Fibroblast of skin of right biceps (primary cell): ENCODE measurements at places on chromosomes 7 and 10.

DNA sequence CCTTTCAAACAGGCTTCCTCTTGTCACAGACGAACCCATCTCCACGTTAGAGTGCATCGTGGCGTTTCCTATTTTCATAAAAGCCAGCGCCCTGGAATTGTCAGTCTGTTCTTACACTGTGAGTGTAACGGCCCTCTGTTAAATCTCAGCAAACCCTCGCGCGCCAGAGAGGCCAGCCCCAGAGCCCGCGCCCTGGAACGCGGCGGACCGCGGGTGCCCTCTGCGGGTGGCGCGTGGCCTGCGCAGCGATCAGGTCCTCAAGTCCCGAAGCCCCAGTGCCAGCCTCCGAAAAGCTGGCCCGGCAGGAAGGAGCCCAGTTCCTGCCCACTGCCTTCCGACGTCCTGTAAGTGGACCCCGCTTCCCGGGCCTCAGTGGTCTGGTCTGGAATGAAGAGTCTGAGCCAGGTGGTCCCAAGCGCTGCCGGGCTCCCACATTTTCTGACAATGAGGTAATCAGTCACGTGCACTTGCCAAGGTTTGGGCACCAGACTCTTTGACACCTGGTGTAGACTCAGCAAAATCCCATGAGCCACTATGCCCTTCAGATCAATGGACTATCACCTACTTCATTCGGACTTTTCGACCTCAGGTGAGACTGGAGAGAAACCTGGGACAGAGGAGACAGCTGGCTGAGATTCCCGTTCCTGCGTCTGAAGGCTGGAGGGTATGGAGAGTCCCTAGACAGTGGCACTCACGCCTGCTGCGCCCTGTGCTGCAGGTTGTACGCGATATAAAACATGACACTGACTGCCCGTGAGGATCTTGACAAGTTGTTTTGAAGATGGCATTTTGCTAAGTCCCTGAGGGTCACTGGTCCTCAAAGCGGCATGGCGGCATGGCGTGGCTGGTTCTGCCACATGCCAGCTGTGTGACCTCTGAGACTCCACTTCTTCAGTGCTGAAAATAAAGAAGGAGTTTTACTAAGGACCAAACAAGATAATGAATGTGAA is 109.4 kb upstream of the LANCL2 start:
- DNase-seq, result peak; percentile 78

- no peak for DNase-seq
Observed at GRCh38 chr10:33804584-33804983, 470.1 kb upstream of the NRP1 start.

- no peak for DNase-seq
Observed at GRCh38 chr7:112022128-112022527, 184.1 kb downstream of the DOCK4 start.

DNA sequence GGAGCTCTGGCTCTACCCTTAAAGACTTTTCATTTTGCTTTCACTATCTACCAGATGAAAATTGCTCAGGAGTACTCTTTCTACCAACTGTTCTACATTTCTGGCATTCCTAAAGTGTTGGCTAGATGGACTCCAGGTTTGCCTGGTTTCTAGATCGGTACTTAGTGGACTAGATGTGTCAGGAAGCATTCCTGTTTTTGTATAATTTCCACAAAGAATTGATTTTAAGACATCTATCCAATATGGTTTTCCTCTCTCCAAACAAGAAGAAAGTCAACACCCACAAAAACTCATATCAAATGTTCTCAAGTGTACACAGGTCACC is 157.7 kb downstream of the CHRM2 start:
- DNase-seq, result no peak

- DNase-seq, result peak; percentile 64
Observed at GRCh38 chr7:84085147-84085546, 109.4 kb downstream of the SEMA3A start.

- no peak for DNase-seq
Observed at GRCh38 chr10:116526219-116526618, 19.5 kb upstream of the PNLIP start.

- DNase-seq, result no peak
Observed at GRCh38 chr10:124035928-124036558, 57.4 kb downstream of the CHST15 start.

DNA sequence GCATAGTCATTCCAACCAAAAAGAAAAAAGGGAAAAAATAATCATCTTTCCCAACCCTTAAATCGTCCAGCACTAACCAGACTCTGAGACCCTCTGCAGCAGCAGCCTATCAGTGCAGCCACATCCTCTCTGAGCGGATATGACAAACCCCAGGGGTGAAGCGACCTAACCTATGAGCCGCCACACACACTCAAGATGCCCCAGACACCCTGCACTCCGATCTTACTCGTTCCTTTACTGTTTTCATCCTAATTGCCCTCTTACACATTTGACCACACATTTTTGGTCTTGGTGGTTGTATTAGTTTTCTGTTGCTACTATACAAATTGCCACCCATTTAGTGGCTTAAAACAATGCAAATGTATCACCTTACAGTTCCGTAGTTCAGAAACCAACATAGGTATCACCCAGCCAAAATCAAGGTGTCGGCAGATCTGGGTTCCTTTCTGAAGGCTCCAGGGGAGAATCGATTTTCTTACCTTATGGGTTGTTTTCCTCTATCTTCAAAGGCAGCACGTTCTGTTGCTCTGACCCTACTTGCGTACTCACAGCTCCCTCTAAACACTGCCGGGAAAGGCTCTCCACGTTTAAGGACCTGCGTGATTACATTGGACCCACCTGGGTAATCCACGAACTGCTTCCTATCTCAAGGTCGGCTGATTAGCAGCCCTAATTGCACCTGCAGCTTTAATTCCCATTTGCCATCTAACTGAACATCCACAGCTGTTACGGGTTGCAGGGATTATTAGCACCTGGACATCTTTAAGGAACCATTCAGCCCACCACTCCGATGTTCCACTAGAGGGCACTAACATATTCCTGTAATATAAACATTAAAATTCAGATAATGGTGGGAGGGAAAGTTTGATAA is 37.3 kb upstream of the PRSS1 start:
- DNase-seq, result peak; percentile 9

DNA sequence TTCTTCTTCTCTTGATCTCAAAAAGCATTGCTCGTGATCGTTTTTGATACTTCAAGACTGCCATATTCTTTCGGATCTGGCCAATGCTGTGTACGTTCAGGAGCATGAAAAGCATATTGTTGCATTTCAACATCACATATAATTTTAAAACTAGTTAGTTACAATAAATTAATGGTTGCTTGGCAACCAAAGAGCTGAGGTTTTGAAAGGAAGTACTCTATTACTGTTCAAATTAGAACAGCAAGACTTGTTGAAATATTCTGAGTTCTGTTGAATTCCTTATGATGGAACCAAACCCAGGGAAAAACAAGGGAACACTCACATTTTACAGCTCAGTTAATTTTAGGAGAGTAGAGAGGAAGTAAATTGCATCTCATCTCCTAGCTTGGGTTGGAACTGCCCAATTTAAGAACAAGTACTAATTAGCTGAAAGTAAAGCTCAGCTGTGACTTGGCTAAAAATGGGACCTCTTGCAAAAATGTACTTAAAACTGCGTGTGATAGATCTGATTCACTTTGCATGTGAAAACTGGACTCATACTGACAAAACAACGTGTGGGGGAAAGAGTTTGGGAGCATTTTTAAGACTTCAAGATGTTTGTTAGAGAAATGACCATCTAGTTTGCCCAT is 21.2 kb downstream of the OR9A2 start:
- DNase-seq, result no peak

GRCh38 chr10:77252380-77253146 is 385.0 kb downstream of the KCNMA1 start:
- DNase-seq, result no peak

- peak; percentile 38 for DNase-seq
Observed at GRCh38 chr10:126935263-126935946, 30.2 kb downstream of the DOCK1 start.

- DNase-seq, result no peak
Observed at GRCh38 chr7:48971173-48971572, 46.8 kb downstream of the CDC14C start.

DNA sequence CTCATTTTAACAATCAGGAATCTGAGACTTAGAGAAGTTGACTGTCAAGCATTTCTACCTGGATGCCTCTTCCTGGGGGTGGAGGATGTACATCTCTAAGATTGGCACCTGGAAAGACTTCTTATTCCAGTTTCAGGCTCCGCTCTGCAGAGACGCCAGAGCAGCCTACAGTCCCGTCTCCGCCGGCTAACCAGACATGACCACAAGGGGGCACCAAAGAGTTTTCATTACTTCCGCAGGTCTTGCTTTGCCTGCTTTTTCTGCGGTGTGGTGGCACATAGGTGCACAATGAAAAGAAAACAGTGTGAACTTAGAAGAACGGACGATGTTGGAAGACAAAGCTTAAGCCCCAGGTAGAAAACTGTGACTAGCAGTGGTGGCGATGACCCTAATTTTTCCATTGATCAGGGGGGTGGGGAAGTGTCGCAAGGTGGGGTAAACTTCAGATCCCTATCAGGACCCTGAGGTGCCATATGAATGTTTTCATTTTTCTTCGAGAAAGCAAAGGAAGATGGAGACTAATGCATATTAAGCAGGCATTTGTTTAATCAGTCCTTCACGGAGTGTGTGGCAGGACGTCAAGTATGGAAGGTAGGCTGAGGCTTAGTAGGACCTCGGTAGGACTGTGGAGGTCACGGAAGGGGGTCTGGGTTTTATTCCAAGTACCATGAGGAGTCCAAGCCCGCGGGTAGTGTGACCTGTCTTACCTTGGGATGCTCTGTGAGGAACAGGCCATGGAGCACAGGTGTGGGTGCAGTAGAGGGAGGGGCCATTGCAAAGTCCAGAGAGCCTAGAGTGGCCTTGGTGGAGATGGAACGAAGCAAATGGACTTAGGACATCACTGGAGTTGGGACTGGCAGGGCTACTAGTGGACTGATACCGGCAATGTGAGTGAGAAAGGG is 60.1 kb upstream of the SORCS3 start:
- DNase-seq, result peak; percentile 72

DNA sequence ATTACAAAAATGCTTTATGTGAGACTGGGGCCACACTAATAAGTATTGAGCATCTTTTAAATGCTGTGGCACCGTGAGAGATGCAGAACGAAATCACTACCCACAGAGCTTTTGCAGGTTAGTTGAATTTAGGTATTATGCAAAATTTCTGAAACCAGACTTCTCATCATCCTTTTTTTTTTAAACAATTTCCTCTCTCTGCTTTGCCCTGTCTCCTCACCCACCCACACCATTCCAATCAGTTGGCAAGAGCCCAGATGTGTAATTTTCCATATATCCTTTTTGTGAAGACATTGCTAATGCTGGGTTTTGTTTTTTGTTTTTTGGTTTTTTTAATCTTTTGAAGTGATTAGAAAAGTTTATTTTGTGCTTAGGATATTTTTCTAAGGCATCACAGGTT is 1.1 kb downstream of the YAE1 start:
- peak; percentile 19 for DNase-seq

GRCh38 chr7:157977717-157978496 is 609.7 kb downstream of the PTPRN2 start:
- no peak for DNase-seq

- DNase-seq, result no peak
Observed at GRCh38 chr7:75617634-75618234, 121.0 kb downstream of the HIP1 start.

GRCh38 chr10:35306852-35307251 is 29.5 kb upstream of the CCNY start:
- DNase-seq, result peak; percentile 51

- no peak for DNase-seq
Observed at GRCh38 chr7:17126413-17127268, 171.8 kb upstream of the AHR start.

DNA sequence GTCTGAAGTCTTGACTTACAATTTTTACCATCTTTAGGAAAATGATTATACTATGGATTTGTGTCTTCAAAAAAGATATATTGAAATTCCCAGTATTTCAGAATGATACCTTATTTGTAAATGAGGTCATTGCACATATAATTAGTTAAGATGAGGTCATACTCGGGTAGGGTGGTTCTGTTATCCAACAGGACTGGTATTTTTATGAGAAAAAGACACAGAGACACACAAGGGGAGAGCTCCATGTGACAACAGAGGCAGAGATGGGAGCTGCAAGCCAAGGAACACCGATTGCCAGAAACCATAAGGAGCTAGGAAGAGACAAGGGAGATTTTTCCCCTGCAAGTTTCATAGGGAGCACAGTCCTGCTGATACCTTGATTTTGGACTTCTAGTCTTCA is 356.9 kb downstream of the ARL4A start:
- peak; percentile 4 for DNase-seq

DNA sequence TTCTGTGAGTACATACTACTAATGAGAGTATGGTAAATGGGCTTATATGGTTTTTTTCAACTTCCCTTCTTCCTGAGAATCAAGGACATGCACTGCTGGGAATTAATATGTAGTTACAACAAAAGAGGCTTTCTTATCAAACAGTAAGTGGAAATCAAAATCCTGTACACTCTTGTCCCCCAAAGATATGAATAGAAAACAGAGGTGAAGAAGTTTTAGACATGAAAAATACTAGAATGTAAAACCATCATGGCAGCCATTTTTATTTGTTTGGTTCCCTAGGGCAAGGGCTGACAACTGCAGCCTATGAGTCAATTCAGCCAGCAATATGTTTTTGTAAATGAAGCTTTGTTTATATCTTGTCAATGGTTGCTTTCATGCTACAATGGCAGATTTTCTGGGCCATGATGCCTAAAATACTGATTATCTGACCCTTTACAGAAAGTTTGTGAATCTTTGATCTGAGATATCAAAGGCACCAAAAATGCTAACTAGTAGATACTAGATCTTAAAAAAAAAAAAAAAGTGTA is 422.4 kb downstream of the PARD3 start:
- DNase-seq, result no peak

- DNase-seq, result no peak
Observed at GRCh38 chr7:44565795-44566559, 7.7 kb downstream of the DDX56 start.

- DNase-seq, result no peak
Observed at GRCh38 chr10:27457966-27458365, 46.1 kb upstream of the RAB18 start.
